Astrocyte of the spinal cord (primary cell): ENCODE measurements at places on chromosomes 16 and 17.

DNA sequence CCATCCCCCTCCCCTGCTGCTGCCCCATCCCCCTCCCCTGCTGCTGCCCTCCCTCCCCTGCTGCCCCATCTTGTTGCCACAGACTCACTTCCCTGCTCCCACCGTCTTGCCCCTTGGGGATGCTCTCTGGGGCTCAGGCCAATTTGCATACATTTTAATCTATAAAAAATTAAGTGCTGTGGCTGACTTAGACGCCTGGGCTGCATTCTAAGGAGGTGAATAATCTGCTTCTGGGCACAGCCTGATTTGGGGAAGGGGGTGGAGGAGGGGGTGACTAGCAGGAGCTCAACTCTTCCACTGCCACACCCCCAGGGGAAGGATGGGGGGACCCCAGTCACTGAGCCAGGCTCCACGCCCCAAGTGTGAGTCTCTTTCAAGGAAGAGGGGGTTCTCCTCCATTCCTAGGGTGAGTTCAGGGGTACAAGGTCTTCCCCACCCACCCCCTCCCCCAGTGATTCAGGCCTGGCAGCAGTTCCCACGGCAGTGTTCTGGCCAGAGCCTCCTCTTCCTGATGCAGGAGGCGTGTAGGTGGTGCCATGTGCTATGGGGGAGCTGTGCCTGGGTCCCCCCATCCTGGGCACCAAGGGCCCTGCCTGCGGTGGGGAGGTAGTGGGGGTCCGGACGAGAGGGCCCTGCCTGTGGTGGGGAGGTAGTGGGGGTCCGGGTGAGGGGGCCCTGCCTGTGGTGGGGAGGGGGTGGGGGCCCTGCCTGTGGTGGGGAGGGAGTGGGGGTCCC is 5.0 kb downstream of the DPH1 start:
- DNase-seq, result no peak

DNA sequence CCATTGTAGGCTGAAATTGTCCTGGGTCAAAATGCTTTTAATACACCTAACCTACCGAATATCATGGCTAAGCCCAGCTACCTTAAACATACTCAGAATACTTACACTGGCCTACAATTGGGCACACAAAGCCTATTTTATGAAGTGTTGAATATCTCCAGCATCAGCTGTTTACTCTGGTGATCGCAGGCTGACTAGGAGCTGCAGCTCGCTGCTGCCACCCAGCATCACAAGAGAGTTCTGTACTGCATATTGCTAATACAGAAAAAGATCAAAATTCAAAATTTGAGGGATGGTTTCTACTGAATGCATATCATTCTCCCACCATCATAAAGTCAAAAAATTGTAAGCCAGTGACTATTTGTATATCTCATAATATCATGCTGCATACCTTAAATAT is 55.3 kb downstream of the ULK2 start:
- no peak for DNase-seq

DNA sequence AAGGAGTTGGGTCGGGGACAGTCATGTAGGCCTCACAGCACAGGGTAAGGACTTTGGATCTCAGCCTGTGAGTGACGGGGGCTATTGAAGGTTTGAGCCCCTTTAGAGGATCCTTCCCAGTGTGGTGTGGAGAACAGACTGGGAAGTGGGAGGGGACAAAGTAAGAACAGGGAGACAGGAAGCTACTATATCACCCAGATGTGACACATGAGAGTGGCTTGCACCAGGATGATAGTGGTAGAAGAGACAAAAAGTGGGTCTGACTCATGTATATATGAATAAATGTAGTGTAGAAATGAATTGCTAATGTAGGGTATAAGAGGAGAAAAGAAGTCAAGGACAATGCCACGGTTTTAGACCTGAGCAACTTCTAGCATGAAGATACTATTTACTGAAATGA is 4.5 kb downstream of the NUP93 start:
- DNase-seq, result no peak

GRCh38 chr16:55107851-55108250 is 177.2 kb downstream of the IRX5 start:
- DNase-seq, result no peak

- DNase-seq, result no peak
Observed at GRCh38 chr17:50558941-50559614, 1.4 kb upstream of the CACNA1G start.

GRCh38 chr17:39461926-39462569 is 762 bp downstream of the CDK12 start:
- peak; percentile 39 for DNase-seq

GRCh38 chr17:79301469-79301868 is 226.8 kb downstream of the ENGASE start:
- no peak for DNase-seq

GRCh38 chr16:63311313-63311712 is 1275.1 kb upstream of the CDH8 start:
- DNase-seq, result no peak

DNA sequence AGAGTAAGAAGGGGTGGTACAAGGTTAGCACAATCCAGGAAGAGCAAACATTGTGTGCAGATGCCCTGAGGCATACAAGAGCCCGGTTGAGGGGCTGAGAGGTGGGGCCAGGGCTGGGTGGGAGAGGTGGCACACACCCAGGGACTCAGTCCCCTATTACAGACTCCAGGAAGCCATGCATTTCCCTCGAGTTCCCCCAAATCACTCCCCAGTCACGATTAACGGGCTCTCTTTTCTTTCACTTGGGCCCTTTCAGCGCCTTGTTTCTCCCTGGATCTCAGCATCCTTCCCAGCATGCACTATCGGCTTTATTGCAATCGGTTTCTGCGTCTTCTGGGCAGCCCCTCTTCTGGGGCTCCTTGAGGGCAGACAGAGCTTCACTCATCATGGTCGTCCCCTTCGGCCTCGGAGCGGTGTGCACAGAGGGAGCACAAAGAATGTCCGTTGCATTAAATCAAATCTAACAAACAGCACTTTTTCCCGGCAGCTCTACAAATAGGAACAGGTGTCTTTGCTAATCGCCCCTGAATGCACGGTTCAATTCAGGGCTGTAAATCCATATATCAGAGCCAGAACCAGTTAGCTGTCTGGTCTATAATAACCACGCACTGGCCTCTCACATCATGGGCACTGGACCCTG is 184.6 kb upstream of the HSBP1 start:
- DNase-seq, result no peak

- DNase-seq, result peak; percentile 61
Observed at GRCh38 chr16:4123616-4124300, 7.5 kb upstream of the ADCY9 start.

- peak; percentile 67 for DNase-seq
Observed at GRCh38 chr17:1486802-1487695, 5.4 kb downstream of the MYO1C start.

GRCh38 chr17:76493505-76494167 is 7.6 kb downstream of the RHBDF2 start:
- no peak for DNase-seq

GRCh38 chr17:17855976-17856375 is 19.2 kb upstream of the SREBF1 start:
- no peak for DNase-seq

DNA sequence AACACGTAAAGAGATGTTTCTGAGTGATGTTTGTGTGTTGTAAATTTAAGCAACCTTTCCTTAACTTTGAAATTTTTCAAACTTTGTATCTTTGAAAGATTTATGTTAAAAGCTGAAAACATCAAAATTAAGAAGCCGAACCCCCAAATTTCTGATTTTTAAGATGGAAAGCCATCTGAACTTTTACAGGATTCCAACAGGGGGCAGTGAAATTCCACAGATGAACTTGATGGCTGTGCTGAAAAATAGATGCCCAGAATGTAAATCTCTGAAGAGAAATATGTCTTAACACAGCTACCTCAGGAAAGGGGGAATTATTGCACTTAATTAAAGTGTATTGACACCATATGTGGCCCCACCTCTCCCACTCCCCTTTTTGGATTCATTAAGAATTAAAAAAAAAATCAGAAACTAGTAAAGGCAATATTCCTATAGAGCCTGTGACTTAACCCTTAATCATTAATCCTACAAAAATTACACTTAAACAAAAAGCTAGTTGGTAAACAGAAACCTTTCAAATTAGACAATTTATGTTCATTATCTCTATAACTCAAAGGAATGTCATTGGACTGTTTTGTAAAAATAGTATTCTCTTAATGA is 597.9 kb downstream of the KCNJ2 start:
- DNase-seq, result peak; percentile 59

DNA sequence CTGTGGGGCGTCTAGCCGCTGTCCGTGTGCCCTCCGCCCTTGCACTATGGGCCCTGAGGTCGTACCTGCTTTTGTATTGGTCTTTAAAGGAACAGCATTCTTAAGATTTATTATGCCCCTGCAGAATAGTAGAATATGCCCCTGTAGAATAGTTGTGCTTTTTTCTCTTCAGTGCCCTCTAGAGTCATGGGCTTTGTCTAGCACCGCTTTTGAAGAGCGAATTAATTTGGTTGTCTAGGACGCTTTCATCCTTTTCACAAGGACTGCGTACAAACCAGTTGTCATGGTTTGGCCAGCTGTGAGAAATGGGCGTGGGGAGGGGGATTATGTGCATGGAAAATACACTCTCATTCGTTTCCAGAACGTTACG is 621 bp downstream of the CEP95 start:
- peak; percentile 77 for DNase-seq

GRCh38 chr16:68367891-68368290 is 57.1 kb downstream of the PRMT7 start:
- no peak for DNase-seq

- no peak for DNase-seq
Observed at GRCh38 chr17:21458054-21458453, 81.9 kb downstream of the KCNJ12 start.

DNA sequence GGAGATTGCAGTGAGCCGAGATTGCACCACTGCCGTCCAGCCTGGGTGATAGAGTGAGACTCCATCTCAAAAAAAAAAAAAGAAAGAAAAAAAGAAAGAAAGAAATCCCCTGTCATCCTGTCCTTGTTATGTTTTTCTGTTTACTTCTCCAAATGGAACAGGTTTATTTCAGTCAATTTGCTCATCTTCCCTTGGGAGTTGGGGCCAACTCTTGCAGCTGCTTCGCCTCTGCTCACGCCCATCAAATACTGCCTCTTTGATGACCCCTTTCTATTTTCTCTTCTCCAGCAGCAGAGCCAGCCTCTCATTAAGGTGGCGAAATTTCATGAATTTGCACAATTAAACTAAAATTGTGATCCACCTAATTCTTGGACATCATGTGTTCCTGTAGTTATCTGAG is 173.4 kb downstream of the ZNF18 start:
- DNase-seq, result no peak

DNA sequence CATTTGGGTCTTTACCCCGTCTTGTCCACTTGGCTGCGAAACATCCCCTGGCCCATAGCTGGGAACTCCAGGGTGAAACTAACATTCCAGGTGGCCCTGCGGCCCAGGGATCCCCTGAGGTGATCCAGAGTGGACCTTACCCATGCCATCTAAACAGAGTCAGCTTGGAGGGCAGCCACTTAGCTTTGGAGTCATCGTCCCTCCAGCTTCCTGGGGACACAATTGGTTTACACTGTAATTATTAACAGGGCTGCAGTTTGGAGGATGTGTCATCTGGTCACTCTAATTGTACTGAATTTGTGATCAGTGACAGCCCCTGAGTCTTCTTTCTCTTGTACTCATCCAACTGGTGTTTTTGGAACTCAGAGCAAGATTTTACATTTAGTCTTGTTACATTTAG is 149.9 kb downstream of the ENGASE start:
- DNase-seq, result no peak

- no peak for DNase-seq
Observed at GRCh38 chr17:34207572-34207971, 47.5 kb upstream of the CCL2 start.

DNA sequence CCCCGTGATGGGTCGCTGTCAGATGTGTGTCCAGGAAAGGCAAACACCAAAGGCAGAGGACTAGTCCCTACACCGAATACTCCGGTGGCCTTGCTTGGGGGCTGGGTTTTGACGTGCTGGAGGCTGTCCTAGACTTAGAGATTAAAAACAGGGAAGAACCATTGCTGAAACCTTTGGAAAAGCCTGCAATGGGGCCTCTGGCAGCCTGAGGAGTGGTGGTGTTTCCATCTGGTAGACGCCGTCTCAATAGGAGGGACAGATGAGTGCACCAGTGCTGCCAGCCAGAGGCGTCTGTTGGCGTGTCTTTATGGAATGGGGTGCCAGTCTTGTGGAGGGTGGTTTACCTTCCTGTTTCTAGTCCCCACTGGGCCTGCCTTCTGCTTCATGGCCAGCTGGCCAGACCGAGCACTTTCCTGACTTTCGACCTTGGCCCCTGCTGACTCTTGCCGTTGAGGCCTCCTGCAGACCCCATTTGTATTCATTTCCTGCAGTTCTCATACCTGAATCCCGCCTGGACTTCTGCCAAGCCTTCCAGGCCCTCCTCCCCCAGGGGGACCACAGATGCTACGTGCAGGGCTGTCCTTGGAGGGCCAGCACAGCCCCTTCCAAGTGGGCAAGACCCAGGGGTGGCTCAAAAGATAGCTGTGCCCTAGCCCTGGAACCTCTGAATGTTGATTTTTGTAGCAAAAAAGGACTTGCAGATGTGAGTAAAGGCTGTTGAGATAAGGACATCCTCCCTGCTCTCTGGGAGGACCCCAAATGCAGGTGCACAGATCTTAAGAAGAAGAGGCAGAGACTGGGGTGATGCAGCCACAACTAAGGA is 1.9 kb upstream of the DNASE1 start:
- DNase-seq, result no peak

- DNase-seq, result no peak
Observed at GRCh38 chr17:39995438-39995837, 14.8 kb downstream of the PSMD3 start.

DNA sequence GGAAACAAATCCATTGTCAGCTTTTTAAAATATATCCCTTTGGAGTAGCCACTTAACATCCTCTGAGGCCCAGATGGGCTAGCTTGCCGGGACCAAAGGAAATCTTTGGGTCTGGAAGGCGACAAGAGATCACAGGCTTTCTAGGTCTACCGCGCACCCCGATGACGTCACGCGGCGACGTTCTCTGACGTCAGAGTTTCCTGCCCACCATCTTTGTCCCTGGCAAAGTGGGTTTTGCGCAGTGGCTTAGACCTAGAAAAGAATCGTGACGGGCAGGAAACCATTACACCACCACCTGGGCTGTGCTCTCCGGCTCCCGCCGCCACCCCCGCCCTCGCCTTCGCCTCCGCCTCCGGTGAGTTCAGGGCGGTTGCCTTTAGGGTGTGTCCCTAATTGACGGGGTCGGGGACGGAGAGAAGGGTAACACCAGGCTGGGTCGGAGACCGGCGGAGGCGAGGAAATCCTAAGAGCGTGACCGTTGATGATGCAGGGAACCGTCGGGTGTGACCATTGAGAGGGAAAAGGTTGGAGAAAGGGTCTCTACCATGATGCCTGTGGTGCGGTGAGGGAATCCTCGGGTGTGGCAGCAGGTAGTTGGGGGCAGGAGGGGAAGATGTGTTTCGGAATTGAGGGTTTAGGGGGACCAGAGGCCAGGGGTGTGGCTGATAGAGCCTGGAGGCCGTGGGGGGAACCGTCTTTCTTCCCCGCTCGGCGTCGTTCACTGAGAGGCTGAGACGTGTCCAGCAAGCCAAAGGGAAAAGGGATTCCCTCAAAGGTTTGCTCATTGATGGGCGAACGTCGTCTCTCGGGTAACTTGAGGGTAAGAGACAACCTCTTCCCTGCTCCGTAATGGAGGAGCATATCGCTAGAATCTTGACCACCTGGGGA is at the start of gene AP2B1:
Gene AP2B1 (plus strand): TSS at position 249 of the 888 bp plus-strand sequence. CDS start 6,709 bp downstream, outside the sequence.
- DNase-seq, result peak; percentile 98
